ENCODE measurements at places on chromosomes 11 and 22. TPM values are rescaled to one million over a fixed set of nuclear protein-coding genes. Genes with fewer than 3 reads are reported as not detected.

The SLC22A9 gene
- not detected for total RNA-seq

- DNase-seq, result no peak
Observed at GRCh38 chr22:26606611-26607010, 11.2 kb downstream of the CRYBB1 start.

GRCh38 chr22:44842417-44842816 lies 90.0 kb downstream of the ARHGAP8 start:
- DNase-seq, result no peak

The RCOR2 gene
- 80.1 TPM for total RNA-seq

DNA sequence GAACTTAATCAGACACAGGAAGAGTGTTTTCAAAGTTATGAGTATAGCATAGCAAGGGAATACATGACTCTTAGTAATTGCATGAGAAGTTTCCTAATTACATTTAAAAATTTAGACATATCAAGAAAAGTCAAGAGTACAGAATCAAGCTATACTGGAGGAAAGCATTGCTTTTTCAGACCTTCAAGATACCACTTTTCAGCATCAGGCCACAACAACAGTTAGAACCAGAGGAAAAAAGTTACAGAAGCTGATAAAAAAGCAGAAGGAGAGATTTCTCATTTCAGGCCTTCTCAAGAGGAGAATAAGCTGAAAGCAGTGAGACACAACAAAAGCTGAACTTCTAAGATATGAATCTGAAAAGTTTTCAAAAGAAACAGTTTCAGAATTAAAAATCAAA lies 28.1 kb upstream of the QSER1 start:
- DNase-seq, result no peak

The CHADL gene
- 0.84 TPM for total RNA-seq

GRCh38 chr22:50573491-50574382 lies 4.5 kb downstream of the CPT1B start:
- no peak for DNase-seq

GRCh38 chr11:120465921-120466534 lies 45.5 kb upstream of the GRIK4 start:
- no peak for DNase-seq

- DNase-seq, result peak; percentile 75
Observed at GRCh38 chr11:94740083-94741021, 27.8 kb upstream of the AMOTL1 start.

The INPP5J gene
- total RNA-seq, result 6.4 TPM

DNA sequence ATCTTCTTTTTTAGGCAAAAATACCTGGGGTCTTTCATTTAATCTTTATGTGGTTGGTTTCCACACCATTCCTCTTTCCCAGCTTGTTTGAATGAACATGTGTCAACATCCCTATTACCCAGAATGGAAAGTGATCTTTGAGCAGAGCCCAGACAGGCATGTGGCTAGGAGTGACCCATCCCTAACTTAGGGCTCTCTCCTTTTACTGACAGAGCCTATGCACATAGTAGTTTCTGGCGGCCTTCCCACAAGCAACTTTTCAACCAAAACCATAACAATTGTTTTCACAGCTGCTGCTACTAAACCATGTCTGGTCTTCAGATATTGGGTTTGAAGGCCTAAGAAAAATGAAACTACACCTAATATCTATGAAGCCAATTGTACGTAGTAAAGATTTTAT lies 107.5 kb downstream of the TENM4 start:
- no peak for DNase-seq
